DMS79 (cell line): ENCODE measurements at places on chromosomes 3 and 15.

DNA sequence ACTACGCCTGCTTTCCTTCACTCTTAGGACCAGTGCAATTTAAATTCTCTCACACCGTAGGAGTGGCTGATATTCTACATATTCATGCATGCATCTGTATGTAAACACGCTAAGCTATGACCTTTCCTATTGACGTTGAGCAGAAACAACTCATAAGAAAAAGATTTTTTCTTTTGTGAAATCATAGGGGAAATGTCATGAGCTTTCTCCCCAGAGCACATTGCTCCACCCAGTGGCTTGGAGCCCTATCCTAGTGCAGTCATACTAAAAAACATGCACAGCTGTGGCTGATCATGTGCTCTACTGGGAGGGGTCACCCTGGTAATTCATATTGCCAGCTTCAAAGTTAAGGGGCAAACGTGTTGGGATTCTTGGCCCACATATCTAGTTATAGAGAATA is 1.8 kb upstream of the MESD start:
- no peak for DNase-seq

- DNase-seq = no peak
These were observed 123.6 kb downstream of the KLHL25 start for GRCh38 chr15:85671156-85671555.

GRCh38 chr3:124592658-124593441 is 137.4 kb upstream of the UMPS start:
- DNase-seq = peak; percentile 74

GRCh38 chr15:66210684-66211083 is 42.9 kb downstream of the MEGF11 start:
- no peak for DNase-seq

GRCh38 chr3:2793987-2794386 is 316.2 kb downstream of the IL5RA start:
- DNase-seq = no peak

DNA sequence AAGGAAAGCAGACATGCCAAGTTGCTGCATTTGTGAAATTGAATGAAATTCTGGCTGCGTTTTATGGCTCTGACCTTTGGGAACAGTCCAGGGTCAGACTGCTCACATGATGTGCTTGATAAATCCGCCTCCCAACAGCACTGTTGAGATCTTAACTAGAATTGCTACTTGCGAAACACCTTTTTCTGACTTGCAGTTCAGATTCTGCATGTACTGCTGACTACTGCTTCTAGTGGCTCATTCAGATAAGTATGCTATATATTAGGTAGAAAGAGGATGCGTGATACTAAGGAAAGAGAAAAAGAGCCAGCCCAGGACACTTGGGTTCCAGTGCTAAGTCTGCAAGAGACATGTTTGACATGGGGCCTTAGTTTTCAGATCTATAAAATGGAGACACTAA is 129.4 kb downstream of the LPP start:
- no peak for DNase-seq

DNA sequence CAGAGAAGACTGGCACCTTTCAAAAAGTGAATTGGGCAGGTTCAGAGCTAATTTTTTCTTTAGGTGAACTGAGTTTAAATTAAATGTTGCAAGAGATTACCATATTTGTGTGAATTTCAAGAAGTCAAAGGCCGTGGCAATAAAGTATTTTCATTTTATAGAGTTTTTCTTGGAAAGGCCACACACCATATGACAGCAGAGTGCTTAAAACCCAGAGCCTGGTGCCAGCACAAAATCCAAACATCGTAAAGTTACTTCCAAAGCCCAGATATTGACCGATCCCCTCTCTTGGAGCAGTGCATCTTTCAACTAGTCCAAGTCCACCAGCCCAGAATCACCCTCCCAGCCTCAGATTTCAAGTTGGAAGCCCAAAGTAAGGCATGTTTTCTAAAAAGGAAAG is 164.5 kb downstream of the VGLL4 start:
- DNase-seq = no peak

GRCh38 chr15:62564886-62565633 is 400.0 kb upstream of the C2CD4B start:
- DNase-seq = peak; percentile 45

DNA sequence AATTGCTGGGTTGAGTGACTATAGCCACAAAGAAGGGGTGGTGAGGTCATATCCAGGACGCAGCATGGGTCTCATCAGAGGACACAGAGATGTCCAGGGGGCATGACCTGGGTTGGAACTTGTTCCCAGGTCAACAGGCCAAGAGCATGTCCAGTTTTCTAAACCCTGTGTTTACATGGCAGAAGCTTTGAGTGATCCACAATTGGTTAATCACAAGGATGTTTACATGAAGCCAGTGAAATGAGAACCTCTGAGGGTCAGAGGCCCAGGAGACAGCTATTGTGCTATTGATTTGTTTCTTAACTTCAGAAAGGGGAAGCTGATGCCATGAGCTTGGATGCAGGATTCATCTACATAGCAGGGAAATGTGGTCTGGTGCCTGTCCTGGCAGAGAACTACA is 42.2 kb upstream of the TOPBP1 start:
- no peak for DNase-seq

DNA sequence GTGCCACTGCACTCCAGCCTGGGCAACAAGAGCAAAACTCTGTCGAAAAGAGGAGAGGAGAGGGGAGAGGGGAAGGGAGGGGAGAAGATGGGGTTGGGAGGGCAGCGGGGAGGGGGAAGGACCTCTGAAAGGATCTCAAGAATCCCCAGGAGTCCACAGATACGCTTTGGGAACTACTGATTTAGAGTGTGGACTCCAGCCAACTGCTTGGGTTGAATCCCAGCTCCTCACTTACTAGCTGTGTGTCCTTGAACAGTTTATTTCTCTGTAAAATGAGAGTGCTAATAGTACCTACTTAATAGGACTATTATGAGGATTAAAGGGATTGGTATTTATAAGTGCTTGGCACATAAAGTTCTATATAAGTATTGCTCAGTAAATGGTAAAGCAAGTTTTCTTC is 45.0 kb upstream of the FAH start:
- peak; percentile 21 for DNase-seq

- no peak for DNase-seq
These were observed 127.5 kb upstream of the THRB start for GRCh38 chr3:24622138-24622537.

DNA sequence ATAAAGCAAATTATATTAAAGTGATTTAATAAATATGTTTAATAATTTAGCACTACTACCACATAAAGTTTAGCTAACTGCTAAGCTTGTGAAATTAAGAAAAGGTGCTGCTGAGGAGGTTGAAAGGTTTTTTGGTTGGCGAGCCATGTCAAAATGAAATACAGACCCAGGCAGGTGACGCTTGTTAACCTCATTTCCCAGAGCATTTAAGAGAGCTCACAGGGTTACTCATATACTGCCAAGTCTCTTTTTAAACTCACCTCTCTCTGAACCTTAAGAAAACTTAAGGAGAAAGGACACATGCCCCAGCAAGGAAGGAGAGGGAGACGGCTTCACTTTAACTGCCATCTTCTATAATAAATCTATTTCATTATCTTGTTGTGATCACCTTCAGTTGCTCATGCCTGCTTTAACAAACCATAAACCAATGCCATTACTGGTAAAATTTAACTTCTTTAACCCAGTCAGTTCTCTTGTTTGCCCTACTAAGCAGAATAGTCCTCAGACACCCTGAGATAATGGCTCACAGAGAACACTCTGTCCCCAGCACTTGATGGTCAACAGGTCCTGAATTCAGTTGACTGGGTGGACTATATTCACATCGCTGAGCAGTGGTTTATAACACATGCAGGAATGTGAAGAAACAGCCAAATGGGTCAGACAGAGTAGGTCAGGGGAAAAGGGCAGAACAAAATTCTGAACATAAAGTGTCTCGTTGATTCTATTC is 540.1 kb downstream of the UNC13C start:
- DNase-seq = no peak

DNA sequence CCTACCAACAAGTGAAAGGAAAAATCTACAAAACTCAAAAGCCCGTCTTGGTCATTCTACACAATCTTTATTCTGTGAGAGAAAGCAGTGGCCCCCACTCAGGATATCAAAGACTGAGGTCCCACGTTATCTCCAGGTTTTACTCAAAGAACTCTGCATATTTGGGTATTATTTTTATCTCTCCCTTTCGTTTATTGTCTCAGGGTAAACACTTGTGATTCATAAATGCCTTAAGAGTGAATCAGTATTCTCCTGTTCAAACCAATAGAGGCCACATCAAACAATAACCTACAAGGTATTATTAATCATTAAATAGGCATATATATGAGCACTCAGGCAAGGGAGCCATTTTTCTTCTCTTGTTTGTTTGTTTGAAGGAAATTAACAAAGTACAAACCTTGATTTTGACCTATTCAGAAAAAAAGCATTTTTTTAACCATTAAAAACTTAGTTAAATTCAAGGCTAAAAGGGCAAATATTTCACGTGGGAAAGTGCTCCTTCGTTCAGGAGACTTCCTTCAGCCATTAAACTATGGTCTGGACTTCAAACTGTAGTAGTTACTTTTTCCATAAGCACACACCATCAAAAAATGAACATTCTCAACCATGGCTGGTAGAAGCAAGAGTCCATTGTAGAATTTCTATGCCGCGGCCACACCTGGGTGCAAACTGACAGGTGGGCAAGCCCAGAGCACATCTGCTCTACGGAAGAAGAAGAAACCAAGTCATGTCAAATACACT is 13.9 kb upstream of the HES1 start:
- no peak for DNase-seq

- no peak for DNase-seq
These were observed 62.7 kb upstream of the MRPS22 start for GRCh38 chr3:139281096-139281495.

- DNase-seq = peak; percentile 32
These were observed 757 bp upstream of the DIPK2A start for GRCh38 chr3:143970773-143971358.

DNA sequence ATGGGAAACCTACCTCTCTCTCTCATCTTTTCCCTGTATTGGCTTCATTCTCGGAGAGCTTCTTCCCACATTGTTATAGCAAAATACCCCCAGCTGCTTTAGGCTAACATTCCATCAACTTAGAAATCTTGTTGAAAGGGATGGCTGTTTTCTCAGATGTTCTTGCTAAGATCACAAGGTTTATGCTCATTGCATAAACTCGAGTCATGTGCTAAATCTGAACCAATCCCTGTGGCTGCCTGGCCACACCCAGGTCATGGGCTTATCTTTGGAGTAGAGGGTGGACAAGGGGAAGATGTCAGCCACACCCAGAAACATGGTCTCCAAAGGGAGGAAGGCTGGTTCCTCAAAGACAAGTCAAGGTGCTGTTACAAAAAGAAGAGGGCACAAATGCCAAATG is 150.6 kb upstream of the UMPS start:
- DNase-seq = no peak

DNA sequence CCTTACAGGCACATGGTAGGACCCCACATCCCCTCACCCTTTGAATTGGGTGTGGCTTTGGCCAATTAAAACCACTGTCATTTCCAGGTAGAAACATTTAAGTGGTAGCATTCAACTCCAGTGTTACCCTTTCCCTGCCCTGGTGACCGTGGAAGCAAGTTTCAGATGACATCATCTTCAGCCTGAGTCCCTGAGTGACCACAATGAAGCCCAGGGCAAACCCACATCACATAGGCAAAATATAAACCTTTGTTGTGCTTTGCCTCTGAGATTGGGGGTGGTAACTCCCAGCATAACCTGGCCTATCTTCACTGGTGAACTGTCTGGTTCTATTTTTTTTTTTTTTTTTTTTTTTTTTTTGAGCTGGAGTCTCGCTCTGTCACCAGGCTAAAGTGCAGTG is 404.0 kb upstream of the WNT5A start:
- no peak for DNase-seq

GRCh38 chr3:61821823-61822251 is 260.5 kb downstream of the PTPRG start:
- DNase-seq = no peak

DNA sequence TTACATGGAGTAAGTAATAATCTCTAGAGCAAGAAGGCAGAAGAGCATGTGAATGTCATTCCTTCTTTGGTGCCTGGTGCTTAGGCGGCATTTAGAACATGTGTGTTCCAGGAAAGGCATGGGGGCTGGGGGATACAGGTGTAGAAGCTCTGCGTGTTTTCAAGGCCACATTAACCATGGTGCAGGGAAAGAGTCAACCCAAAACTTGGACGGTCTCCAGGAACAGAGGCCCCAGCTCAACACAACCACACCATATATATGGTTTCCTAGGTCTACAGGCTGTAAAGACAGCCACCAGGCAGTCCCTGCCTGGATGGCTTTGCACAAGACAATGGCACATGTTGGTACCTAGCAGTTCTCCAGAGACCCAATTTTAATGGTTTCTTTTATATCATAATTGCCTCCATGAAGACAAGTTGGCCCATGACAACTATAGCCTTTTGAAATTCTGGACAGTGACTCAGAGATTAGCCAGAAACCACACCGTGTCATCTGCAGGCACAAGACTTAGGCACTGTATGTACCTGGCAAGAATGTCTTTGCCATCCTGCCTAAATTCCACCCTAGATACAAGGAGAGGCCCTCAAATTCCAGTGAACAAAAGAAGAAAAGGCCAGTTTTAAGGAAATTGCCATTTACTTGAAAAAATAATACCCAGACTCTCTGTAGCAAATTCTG is 25.0 kb upstream of the DGKG start:
- no peak for DNase-seq

DNA sequence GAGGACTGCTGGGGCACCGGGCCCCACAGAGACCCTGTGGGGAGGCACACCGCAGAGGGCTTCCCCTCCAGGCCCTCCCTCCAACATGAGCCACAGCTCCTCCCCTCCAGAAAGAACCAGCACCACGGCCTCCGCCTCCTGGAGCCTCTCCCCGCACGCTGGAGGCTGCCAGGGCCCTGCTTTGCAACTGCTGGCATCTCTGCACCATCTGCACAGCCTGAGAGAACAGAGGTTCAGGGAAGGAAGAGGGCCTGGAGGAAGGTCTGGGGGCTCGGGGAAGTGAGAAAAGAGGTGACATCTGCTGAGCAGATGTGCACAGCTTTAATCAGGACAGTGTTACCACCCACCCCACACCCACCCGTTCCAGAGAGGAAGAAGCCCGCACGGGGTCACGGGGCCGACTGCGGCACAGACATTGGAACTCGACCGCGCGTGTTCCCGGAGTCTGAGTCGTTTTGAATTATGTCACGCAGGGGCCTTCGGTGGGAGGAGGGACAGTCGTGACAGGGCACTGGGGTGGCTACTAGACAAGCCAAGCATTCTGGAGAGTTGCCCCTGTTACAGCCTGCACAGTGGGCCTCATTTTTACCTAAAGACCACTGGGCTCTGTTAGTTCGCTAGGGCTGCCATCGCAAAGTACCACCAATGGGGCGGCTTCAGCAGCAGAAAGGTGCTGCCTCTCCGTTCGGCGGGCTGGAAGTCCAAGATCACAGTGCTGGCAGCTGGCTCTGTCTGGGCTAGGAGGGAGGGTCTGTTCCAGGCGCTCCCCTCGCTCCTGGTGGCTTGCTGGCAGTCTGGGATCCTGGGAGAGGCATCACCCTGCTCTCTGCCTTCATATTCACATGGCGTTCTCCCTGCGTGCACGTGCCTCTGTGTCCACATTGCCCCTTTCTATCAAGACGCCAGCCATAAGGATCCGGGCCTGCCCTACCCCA is 194.8 kb downstream of the XXYLT1 start:
- DNase-seq = no peak

GRCh38 chr3:110533089-110533488 is 538.5 kb upstream of the NECTIN3 start:
- no peak for DNase-seq

- no peak for DNase-seq
These were observed 29.3 kb upstream of the MEF2A start for GRCh38 chr15:99536422-99537040.
